Hematopoietic multipotent progenitor cell treated with erythropoietin and hydrocortisone succinate and interleukin-3 and kit ligand, for 4 days (in vitro differentiated cells): ENCODE measurements at places on chromosomes 3 and 15.

- no peak for DNase-seq
Observed at GRCh38 chr3:74271541-74271940, 342.9 kb downstream of the CNTN3 start.

GRCh38 chr3:161690299-161690620 lies 193.7 kb downstream of the OTOL1 start:
- peak; percentile 6 for DNase-seq

- DNase-seq = no peak
Observed at GRCh38 chr3:171904829-171905228, 61.7 kb downstream of the TMEM212 start.

DNA sequence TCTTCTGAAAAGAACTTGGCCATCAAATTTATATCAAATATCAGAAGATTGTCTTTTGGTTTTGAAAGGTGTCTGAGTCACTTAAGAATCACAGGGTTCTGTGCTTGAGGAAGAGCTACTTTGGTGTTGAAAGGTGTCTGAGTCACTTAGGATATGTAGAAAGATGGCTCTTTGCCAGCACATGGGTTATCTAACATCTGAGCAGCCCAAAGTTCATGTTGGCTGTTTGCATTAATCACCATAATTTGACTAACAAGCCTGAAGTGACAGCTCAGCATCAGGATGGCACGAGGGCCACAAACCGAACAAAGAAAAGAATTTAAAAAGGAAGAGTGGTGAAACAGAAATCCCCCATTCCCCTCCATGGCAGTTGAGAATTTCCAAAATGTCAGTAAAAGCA lies 190.5 kb upstream of the CMC1 start:
- peak; percentile 12 for DNase-seq

DNA sequence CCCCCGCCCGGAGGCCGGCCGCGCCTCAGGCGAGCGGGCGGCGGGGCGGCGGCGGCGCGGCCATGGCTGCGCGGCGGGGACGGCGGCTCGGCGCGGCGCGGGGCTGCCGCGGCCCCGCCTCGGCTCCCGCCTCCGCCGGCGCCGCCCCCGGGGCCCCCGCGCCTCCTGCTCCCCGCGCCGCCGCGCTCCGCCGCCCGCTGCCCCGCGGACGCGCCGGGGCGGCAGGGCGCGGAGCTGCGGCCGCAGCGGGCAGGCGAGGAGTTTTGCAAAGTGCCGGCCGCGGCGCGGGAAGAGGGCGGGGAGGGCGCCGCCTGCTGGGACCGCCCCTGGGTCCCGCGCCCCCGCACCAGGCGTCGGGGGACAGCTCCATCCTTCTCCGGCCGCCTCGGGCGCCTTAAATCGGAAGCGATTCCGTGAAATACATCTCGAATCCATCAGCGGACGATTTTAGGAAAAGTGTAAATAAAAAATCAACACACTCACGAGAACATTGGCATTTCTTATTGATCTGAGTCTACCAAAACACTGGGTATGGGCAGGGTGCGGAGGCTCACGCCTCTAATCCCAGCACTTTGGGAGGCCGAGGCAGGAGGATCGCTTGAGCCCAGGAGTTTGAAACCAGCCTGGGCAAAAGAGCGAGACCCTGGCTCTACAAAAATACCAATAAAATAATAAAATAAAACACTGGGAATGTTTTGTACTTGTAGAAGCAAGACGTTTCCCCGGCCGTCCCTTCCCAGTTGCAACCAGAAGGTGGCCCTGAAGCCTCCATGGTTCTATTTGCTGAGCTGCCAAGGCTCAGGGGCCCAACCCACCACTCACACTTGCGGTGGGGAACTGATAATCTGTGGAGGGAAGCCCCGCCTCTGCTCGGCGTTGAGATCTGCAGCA lies 136.9 kb downstream of the NUP210 start:
- DNase-seq = peak; percentile 81

DNA sequence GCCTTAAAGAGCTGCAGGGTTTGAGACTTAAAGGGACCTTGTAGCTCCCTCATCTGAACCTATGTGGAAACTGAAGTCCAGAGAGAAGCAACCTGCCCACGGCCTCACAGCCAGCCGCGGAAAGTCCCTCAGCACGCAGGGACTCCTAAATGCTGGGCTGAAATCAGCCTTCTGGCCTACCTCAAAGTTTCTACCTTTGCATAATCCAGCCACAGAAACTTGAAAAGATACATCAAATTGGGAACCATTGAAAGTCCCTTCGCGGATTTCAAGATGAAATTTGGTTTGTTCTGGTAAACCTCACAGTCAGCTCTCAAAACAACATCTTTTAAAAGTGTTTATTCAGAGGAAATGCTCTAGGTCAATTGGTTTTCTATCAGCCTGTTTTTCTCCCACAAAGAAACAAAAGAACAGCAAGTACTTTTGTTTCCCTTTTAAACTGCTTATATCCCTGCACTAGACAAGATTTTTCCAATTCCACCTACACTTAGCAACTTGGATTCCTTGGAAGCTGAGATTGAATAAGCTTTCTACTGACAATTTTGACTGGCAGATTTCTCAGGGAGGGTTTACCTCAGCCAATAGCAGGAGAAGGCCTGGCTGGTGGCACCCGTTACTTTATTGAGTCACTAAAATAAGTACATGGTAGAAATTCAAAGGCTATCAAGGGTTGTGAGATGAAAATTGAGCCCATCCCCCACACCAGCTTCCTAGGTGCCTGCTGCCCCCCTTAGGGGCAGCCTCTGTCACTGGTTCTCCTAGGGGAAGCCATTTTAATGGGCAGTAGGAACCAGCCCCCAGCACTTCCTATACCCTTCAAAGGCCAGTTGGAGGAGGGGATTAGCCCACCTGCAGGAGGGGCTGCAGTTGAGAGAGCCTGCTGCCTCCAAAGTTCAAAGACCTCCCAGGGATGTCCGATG lies 171.2 kb downstream of the ADAMTS17 start:
- no peak for DNase-seq

- DNase-seq = no peak
Observed at GRCh38 chr3:119326976-119327375, 32.8 kb downstream of the ARHGAP31 start.

GRCh38 chr3:170679190-170679589 lies 93.3 kb upstream of the SLC7A14 start:
- no peak for DNase-seq
